ENCODE measurements at places on chromosomes 12 and 14. TPM values are rescaled to one million over a fixed set of nuclear protein-coding genes. Genes with fewer than 3 reads are reported as not detected.

Gene TTC9
- 15.7 TPM for total RNA-seq

Gene MAP1LC3B2
- total RNA-seq: 2.8 TPM

Gene PTCSC3
- total RNA-seq: not detected

Gene FOXJ2
- 18.5 TPM for total RNA-seq

Gene SLC39A9
- 40.1 TPM for total RNA-seq

Gene DAD1
- total RNA-seq: 141 TPM

Gene SRGAP1
- total RNA-seq: not detected

Gene CSRP2
- total RNA-seq: not detected

Gene TMEM132D
- not detected for total RNA-seq

Gene ZCRB1
- total RNA-seq: 36.4 TPM

Gene POP5
- total RNA-seq: 53.5 TPM

Gene IKZF4
- 21.3 TPM for total RNA-seq

Gene PZP
- total RNA-seq: not detected

Gene KRT80
- total RNA-seq: not detected

Gene VRTN
- not detected for total RNA-seq

Gene MYRFL
- total RNA-seq: not detected

Gene DDN
- 0.10 TPM for total RNA-seq

Gene TMEM52B
- total RNA-seq: not detected

Gene KERA
- total RNA-seq: not detected

Gene ERO1A
- 188 TPM for total RNA-seq

Gene CYP46A1
- total RNA-seq: 0.20 TPM

Gene LRRC9
- total RNA-seq: not detected

Gene PPP4R3A
- 107 TPM for total RNA-seq

Gene GPR137C
- total RNA-seq: 0.45 TPM

Gene LRIG3
- not detected for total RNA-seq

Gene AMIGO2
- 8.6 TPM for total RNA-seq

Gene BMP4
- 0.25 TPM for total RNA-seq

Gene TSPAN9
- 0.15 TPM for total RNA-seq

Gene FGD4
- total RNA-seq: 0.28 TPM

Gene SMIM41
- total RNA-seq: 0.15 TPM

Gene EIF2B1
- 59.8 TPM for total RNA-seq

Gene KCNMB4
- 0.76 TPM for total RNA-seq

Gene STAB2
- not detected for total RNA-seq

Gene TGM1
- 4.5 TPM for total RNA-seq

Gene GZMH
- total RNA-seq: 2.8 TPM

Gene TPPP2
- not detected for total RNA-seq

Gene RNF212B
- not detected for total RNA-seq

Gene RNASE7
- total RNA-seq: not detected

Gene BBOF1
- total RNA-seq: 0.67 TPM

Gene NRXN3
- total RNA-seq: not detected

Gene LRTM2
- total RNA-seq: not detected

Gene CHGA
- not detected for total RNA-seq
